ENCODE measurements at places on chromosomes 5 and 9. TPM values are rescaled to one million over a fixed set of nuclear protein-coding genes. Genes with fewer than 3 reads are reported as not detected.

The C9 gene
- total RNA-seq, result not detected

The PRR16 gene
- total RNA-seq, result 0.05 TPM

The PCDHGA6 gene
- 0.22 TPM for total RNA-seq

The WDR38 gene
- 0.14 TPM for total RNA-seq

The SPINK4 gene
- total RNA-seq, result not detected

The TMEM167A gene
- 59.6 TPM for total RNA-seq
